Left cardiac atrium (tissue), 4 donors: ENCODE measurements at places on chromosomes 7 and 10. TPM values are rescaled to one million over a fixed set of nuclear protein-coding genes. Genes with fewer than 3 reads are reported as not detected.

The NEUROD6 gene
- not detected for total RNA-seq

The ZNF92 gene
- total RNA-seq = 3.9 TPM

The AFAP1L2 gene
- 5.5 TPM for total RNA-seq

The ARHGAP12 gene
- 17.2 TPM for total RNA-seq

The AASS gene
- total RNA-seq = 15.0 TPM

The WNT8B gene
- not detected for total RNA-seq

The TLL2 gene
- 11.5 TPM for total RNA-seq

The ZNF273 gene
- 2.3 TPM for total RNA-seq

The NCF1 gene
- total RNA-seq = 10.8 TPM

The SMURF1 gene
- 15.7 TPM for total RNA-seq

The PVRIG gene
- total RNA-seq = 0.94 TPM

The SYNPO2L gene
- 165 TPM for total RNA-seq

The PRLHR gene
- total RNA-seq = not detected

The NDUFB2 gene
- total RNA-seq = 528 TPM

The OR13A1 gene
- total RNA-seq = not detected

The STX1A gene
- 2.6 TPM for total RNA-seq

The CHST3 gene
- total RNA-seq = 17.7 TPM

The POLR3A gene
- 10.2 TPM for total RNA-seq

The AP1S1 gene
- 18.9 TPM for total RNA-seq

The EPHB6 gene
- 9.3 TPM for total RNA-seq

The CLEC2L gene
- not detected for total RNA-seq

The ADAMTS14 gene
- 0.81 TPM for total RNA-seq

The AKR1C8 gene
- not detected for total RNA-seq

The LAMB4 gene
- 0.16 TPM for total RNA-seq

The SMO gene
- 5.4 TPM for total RNA-seq

The BCAP29 gene
- 95.2 TPM for total RNA-seq

The SPAM1 gene
- total RNA-seq = not detected

The NXPH1 gene
- total RNA-seq = not detected

The GIMAP6 gene
- total RNA-seq = 36.8 TPM

The CLDN15 gene
- 6.1 TPM for total RNA-seq

The PNLIPRP1 gene
- not detected for total RNA-seq

The FRAT2 gene
- 4.9 TPM for total RNA-seq

The PARD3 gene
- 23.1 TPM for total RNA-seq

The RARRES2 gene
- total RNA-seq = 178 TPM

The LEP gene
- total RNA-seq = 25.6 TPM
